Renal cortex interstitium (tissue), 15 donors: ENCODE measurements at places on chromosomes 16 and 17.

DNA sequence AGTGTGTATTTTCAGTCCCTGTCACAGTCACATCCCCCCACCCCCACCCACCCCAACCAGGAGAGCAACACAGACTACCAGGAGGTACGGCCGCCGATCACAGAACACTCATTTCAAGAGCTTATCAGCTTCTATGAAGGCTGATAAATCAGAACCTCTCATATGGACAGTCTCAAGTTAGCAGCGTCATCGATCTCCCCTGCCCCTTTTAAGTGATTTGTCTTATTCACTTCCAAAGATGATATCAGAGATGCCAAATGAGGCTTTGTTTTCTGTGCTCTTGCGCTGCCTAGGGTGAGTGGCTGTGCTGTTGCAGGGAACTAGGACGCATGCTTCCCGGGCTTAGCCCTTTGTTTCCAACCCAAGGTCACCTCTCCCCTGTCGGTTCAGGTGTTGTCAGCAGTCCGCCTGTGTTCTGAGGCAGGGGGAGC is 26.8 kb upstream of the PMFBP1 start:
- DNase-seq: no peak

DNA sequence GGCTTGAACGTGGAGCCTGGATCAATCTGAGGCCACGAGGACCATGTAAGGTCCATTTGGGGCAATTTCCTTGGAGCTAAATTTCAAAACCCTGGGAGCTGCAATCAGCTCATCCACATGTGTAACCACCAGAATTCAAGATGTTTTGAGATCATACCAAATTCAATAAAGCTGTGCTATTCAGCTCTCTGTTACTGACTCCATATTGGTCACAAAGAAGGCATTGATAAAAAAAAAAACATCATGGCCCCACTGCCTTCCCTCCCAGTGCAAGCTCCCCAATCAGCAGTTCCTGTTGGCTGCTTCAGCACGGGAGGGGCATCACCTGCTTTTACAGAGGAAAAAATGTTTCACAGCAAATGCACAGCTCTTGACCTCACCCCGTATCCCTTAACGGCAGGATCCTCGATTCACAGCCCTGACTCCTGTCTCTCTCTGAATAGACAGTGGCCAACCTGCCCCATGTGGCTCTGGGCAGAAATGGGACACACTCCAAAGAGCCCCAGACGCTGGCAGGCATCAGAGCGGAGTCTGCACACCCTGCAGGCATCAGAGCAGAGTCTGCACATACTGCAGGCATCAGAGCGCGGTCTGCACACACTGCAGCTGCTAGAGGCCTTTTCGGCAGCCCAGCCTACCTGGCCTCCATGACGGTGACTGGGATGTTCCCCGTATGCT is 37.1 kb downstream of the FANCA start:
- no peak for DNase-seq

GRCh38 chr17:56913353-56913866 is 439 bp downstream of the TRIM25 start:
- DNase-seq: no peak

GRCh38 chr17:3551189-3551588 is 6.4 kb downstream of the TRPV3 start:
- DNase-seq: no peak

- DNase-seq: no peak
Measured at GRCh38 chr17:63925615-63926014, 6.5 kb downstream of the CD79B start.

DNA sequence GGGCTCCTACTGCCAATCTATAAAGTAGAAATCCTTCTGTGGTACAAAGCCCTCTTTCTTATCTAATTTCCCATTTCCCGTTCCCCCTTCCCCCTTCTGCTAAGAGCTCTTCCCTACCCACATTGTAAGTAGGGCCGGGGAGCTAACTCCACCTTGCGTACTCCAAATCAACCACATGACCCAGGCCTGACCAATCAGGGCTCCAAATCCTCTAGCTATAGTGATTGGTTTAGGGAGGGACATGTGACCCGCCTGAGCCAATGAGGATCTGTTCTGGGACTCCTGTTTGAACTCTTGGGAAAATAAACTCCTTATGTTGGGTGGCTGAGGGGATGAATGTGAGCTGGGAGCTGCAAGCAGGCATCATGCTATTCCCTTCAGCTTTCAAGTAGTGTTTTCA is 40.9 kb upstream of the MEOX1 start:
- DNase-seq: no peak

- peak; percentile 83 for DNase-seq
Measured at GRCh38 chr17:27293898-27294688, at the start of gene WSB1. TSS of gene WSB1 (plus strand) at chr17:27294114. CDS start at chr17:27294396, 282 bp downstream.

DNA sequence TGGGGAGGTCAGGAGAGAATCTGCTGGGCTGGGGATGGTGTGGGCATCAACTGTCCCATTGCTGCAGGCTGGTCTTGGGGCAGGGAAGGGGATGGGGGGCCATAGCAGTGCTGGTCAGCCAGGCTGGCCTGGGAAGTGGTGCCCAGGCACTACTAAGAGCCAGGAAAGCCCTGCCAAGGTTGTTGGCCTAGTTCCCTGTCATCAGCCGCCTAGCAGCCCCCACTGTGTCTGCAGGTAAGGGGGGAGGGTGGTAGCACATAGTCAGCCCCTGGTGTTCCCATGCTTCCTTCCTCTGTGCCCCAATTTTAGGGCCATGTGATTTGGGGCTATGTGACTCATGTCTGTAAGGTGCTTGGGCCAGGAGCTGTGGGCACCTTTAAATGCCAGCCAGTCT is 17.8 kb downstream of the GJD3 start:
- no peak for DNase-seq

DNA sequence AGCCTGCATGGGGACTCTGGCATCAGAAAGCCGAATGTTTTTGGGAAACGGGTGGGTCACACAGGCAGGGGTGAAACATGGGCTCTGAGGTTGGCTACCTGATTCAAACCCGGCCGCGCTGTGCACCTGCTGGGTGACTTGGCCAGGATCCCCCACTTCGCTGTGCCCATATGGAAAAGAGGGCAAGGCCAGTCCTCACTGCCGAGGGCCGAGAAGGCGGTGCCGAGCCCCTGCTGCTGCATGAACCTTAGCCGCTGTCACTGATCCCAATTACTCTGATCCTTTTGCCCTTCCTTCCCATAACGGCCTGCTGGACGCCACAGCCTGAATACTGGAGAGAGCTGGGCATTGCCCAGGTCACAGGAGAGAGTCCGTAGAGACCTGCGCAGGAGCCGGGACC is 17.7 kb downstream of the KDM8 start:
- no peak for DNase-seq

- no peak for DNase-seq
Measured at GRCh38 chr16:48361012-48361411, 24.2 kb downstream of the SIAH1 start.

- no peak for DNase-seq
Measured at GRCh38 chr17:848402-848801, 66.2 kb downstream of the MRM3 start.

- no peak for DNase-seq
Measured at GRCh38 chr16:4077174-4077649, 39.0 kb downstream of the ADCY9 start.

DNA sequence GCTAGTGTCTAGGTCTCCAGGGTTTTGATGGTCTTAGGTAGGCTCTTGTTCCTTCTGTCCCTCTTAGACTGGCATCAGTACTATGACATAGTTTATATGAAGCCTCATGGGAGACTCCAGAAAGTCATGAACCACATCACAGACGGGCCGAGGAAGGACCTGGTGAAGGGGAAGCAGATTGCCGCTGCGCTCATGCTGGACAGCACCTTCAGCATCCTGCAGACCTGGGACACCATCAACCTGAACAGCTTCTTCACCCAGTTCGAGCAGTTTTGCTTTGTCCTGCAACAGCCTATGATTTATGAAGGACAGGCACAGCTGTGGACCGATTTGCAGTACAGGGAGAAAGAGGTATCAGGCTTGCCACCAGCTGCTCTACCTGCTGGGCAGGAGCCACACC is 34.0 kb downstream of the RNF213 start:
- DNase-seq: no peak

DNA sequence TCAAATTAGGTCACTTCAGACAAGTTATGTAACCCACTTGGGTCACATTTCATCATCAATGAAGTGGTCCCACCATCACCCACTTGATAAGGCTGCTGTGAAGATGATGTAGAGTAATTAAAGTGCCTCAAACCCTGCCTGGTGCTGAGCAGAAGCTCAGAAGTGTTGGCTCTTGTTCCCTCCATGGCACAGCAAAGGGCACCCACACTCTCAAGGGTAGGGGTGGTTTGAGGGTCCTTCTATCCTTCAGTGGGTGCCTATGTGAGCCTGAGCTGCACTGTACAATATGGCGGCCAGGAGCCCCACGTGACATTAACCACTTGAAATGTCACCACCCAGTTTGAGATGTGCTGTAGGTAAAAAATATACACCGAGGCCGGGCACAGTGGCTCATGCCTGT is 71.5 kb downstream of the CYTH1 start:
- no peak for DNase-seq

- no peak for DNase-seq
Measured at GRCh38 chr16:54128629-54129234, 157.9 kb downstream of the IRX3 start.

- no peak for DNase-seq
Measured at GRCh38 chr17:73261617-73261951, at the start of gene CPSF4L. TSS of gene CPSF4L (minus strand) at chr17:73261880. CDS start at chr17:73261818, 62 bp downstream.

DNA sequence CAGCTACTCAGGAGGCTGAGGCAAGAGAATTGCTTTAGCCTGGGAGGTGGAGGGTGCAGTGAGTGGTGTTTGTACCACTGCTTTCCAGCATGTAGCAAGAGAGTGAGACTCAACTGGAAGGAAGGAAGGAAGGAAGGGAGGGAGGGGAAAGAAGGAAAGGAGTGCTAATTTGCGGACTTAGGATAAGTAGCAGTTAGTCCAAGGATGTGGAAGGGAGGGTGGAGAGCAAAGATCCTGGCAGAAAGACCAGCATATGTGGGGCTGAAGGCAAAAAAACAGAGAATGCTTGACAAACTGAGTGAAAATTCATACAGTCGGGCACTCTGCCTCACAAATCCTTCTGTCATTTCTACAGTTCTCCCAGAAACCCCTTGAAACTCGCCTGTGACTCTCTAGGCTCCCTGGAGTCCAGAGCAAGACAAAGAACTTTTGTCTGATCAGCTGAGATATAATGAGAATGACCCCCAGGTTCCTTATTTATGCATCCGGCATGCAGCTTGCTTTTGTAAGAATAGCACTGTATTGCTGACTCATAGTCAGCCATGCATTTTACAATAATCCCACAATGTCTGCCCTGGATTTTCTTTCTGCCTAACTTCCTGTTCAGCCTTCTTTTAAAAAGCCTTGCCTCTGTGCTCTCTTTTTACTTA is 31.5 kb downstream of the CDK5RAP3 start:
- DNase-seq: no peak
